ENCODE measurements at places on chromosomes 1 and 21.

DNA sequence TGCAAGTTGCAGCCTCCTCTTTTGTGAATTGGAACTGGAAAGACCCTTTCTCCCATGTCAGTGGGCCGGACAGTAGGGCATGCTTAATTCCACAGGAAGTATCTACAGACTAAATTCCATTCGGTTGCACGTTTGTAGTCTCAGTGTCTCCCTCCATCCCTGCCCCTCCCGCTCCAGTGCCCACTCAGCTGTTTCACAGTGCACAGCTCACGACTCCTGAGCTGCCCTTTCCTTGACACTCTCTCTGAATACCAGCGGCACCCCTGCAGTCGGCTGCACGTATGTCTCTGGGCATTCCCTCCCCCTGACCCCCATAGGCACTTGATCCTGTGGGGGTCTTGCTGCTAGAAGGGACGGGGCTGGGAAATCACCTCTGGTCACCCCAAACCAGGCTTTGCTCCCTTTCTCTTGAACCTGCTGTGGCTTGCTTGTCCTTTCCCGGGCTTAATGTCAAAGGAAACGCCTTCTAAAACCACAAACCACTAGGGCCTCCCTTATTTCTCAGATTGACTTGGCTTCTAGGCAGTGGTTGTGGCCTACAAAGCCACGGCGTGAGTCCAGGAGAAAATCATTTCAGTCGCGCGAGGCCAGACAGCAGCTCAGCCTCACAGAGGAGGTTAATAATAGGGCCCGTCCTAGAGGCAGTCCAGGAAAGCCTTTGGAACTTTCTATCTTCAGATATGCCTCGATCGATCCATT, 365.3 kb upstream of the PROX1 start:
- DNase-seq: peak; percentile 53

DNA sequence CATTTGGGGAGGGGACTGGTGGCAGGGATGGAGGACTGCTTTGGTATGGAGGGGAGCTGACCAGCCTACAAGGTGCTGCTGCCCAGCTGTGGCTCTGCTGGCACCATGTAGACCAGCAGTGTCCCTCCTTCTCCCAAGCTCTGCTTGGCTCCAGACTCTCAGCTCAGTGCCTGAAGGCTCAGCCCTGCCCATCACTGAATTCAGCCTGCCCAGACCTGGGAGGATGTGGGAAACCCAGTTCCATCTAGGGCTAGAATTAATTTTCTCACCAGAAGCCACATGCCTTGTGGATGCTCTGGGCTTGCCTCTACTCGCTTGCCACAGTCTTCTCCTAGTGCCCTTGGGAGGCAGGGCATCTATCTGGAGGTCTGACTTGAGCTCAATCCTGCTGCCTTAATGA, 195.0 kb upstream of the EDN2 start:
- DNase-seq: no peak

DNA sequence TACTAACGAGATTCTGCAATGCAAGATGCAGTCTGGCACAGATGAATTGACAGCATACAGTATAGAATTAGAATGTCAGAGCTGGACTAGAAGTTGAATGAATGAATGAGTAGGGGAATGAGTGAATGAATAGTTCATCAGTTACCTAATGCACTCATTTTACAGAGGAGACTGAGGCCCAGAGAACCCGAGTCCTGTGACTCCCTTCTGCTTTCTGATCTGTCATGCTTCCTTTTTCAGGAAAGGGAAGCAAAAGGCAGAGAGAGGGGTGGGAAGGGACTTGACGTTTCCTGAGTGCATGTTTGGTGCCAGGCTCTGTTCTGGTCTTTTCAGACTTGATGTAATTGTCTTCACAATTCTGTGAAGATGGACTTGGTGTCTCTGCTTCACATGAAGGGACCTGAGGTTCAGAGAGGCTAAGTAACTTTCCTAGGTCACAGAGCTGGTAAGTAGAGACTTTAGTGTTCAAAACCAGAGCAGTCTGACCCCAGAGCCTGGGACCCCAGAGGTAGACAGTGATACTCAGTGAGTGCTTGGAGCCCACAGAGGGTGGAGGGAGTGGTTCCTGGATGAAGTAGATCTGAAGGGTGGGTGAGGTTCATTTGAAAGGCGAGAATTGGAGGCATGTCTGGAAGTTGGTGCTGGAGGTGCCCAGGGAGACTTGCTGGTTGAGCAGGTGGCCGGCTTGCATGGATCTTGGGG, 8.0 kb upstream of the MEX3A start:
- no peak for DNase-seq

- peak; percentile 72 for DNase-seq
These were observed 550 bp downstream of the ARHGEF16 start for GRCh38 chr1:3454811-3455618.

GRCh38 chr1:230384380-230385157, 41.6 kb downstream of the PGBD5 start:
- no peak for DNase-seq

GRCh38 chr1:81695741-81696140, 105.0 kb upstream of the ADGRL2 start:
- DNase-seq: no peak

All from SW480 (cell line).